ENCODE measurements at places on chromosomes 5 and 9. TPM values are rescaled to one million over a fixed set of nuclear protein-coding genes. Genes with fewer than 3 reads are reported as not detected.

GRCh38 chr5:105968981-105969380, 1701.8 kb downstream of the EFNA5 start:
- no peaks in the 10 kb centered on the region for H3K27me3 ChIP-seq
- no peak overlapping the region for H3K4me3 ChIP-seq
- H3K27ac ChIP-seq = no peak overlapping the region
- no peaks in the 10 kb centered on the region for H3K4me1 ChIP-seq
- no peak for DNase-seq
- no peaks in the 10 kb centered on the region for H3K36me3 ChIP-seq

- no peak overlapping the region for H3K27ac ChIP-seq
- no peak for DNase-seq
- H3K36me3 ChIP-seq = no peaks in the 10 kb centered on the region
Observed at GRCh38 chr5:159975462-159976019, 33.4 kb upstream of the TTC1 start.

DNA sequence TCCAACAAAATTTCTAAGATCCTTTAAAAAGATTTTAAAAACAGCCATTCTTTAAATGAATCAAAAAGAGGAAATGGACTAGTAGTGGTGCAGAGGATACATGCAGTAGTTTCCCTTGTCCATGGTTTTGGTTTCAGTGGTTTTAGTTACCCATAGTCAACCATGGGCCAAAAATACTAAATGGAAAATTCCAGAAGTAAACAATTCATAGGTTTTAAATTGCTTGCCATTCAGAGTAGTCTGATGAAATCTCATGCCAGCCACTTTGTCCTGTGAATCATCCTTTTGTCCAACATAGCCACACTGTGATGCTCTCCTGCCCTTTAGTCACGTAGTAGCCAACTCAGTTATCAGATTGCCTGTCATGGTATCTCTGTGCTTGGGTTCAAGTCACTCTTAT, 286.1 kb downstream of the ANXA1 start:
- DNase-seq = no peak
- no peak overlapping the region for H3K4me3 ChIP-seq
- no peaks in the 10 kb centered on the region for H3K27me3 ChIP-seq
- no peaks in the 10 kb centered on the region for H3K36me3 ChIP-seq
- H3K27ac ChIP-seq = no peak overlapping the region

DNA sequence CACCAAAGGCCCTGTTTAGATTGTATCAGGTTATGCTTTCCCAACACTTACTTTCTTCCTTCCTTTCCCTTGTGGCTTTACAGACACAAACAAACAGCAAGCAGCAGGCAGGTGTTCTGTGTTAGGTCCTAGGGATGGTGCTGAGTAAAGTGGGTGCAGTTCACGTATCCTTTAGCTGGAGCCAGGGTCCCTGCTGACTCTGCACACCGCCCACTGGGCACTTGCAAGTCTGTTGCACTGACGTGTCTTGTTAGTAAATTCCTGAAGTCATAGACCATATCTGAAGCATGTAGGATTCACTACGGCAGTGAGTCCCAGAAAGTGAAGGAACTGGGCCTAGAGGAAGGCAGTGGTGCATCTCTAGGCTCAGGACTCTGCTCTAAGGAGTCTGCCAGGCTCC, 96.5 kb downstream of the DAPK1 start:
- no peaks in the 10 kb centered on the region for H3K36me3 ChIP-seq
- no peaks in the 10 kb centered on the region for H3K4me1 ChIP-seq
- H3K4me3 ChIP-seq = no peak overlapping the region
- H3K27me3 ChIP-seq = peaks cover 6% of the 10 kb centered on the region
- no peak overlapping the region for H3K27ac ChIP-seq

GRCh38 chr5:32182463-32183063, 8.4 kb upstream of the GOLPH3 start:
- peaks cover 4% of the 10 kb centered on the region for H3K27me3 ChIP-seq
- H3K27ac ChIP-seq = no peak overlapping the region
- H3K36me3 ChIP-seq = no peaks in the 10 kb centered on the region

- H3K36me3 ChIP-seq = no peaks in the 10 kb centered on the region
- no peaks in the 10 kb centered on the region for H3K27me3 ChIP-seq
- no peaks in the 10 kb centered on the region for H3K4me1 ChIP-seq
- DNase-seq = no peak
- no peak overlapping the region for H3K4me3 ChIP-seq
Observed at GRCh38 chr9:123616707-123617106, 260.7 kb downstream of the CRB2 start.

Gene THBS4
- total RNA-seq = 1.8 TPM

Gene OLFML2A
- total RNA-seq = not detected

Gene IFNA13
- total RNA-seq = not detected

Gene ENTPD8
- total RNA-seq = not detected

Gene TDRD7
- 12.3 TPM for total RNA-seq
